Activated CD4-positive, alpha-beta T cell treated with anti-CD3 and anti-CD28 coated beads, Interleukin-2, amount 50 U/mL, for 24 hours (primary cell): ENCODE measurements at places on chromosomes 4 and X.

DNA sequence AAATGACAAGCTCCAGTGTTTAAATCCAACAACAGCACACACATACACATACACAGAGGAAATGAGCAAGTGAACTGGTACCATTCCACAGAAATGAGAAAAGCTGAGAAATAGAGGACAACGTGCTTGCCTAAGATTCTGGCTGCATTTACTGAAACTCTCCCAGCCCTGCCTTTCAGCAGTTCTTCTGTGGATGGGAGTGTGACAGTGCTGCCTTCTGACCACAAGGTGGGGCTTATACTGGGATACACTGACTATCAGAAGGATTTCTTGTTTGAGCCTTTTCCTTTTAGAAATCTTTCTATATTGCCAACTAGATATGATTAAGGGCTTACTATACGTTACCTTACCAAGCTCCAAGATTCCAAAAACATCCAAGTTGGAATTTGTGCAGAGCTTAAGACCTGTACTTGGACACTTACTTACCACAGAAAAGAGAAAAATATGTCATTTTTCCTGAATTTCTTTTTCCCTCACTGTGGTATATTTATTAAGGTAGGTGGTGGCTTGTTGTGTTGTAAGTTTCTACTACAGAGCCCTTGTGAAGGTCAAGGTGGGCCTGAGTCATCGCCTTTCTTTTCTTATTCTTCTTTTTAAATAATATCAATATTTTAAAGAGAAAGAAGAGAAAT is 10.7 kb upstream of the CXCL8 start:
- DNase-seq, result no peak

DNA sequence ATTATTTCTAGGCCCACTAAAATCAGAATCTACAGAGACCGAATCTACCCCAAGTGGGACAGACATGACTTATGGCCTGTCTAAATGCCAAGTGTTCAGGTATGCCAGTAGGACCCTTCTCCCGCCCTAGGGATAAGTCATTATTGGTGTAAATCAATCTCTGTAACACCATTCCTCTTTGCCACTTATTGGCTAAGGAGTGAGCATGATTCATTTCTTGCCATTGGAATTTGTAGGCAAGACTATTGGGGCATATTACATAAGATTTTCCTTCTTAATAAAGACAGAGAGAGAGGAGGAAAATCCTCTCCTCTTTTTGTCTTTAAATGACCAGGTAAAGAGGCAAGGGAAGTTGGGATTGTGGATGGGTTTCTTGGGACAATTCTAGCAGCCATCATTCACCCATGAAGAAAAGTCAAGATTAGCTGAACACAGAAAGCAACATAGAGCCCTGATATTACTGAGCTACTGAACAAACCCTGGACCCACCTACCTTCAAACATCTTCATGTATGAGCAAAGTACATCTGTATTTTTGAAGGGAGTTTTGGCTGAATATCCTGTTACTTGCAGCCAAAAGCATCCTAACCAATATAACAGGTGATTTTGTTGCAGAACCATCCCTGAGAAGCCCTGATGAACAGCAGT is 2.6 kb downstream of the SLC9B2 start:
- no peak for DNase-seq

GRCh38 chr4:142548491-142548890 is 297.6 kb downstream of the INPP4B start:
- no peak for DNase-seq

GRCh38 chrX:152733261-152733975 is at the start of the genes CSAG1 and MAGEA12:
CSAG1 (minus strand) TSS chrX:152733721; CDS start chrX:152732460, 1,261 bp downstream.
MAGEA12 (plus strand) TSS chrX:152733757; CDS start chrX:152736162, 2,405 bp downstream.
- DNase-seq, result no peak

GRCh38 chr4:181823645-181824044 is 419.6 kb upstream of the TENM3 start:
- no peak for DNase-seq

- DNase-seq, result no peak
Observed at GRCh38 chrX:110042496-110042895, 39.6 kb downstream of the TMEM164 start.

DNA sequence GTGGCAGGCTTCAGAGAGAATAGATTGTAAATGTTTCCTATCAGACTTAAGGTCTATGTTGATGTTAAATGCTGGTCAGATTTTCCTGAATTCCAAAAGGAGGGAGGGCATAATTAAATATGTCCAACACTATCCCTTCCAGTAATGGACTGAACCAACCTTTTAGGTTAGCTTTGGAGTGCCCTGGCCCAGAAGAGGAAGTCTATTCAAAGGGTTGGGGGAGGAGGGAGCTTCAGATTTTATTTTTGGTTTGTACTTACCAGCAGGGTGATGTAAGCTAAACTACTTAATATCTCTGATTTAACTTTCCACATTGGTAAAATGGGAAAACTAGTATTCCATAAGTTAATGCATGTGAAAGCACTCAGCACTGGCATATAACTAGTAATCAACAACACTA is 91.1 kb downstream of the RBM46 start:
- no peak for DNase-seq

DNA sequence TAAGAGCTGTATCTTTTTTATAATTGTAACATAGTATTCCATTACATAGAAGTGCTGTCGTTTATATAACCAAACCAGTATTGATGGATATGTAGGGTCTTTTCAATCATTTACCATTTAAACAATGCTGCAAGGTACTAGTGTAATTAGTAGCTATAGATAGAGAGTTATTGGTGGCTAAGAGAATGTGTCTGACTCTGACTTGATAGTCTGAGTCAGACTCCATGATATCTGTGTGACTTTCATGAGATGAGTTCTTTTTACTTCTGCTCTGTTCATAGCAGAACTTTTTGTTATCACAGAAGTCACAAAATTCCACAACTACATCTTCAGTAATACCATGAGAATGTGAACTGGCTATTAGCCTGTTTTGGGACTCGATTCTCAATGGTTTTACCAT is 150.6 kb downstream of the FHIP1A start:
- no peak for DNase-seq

DNA sequence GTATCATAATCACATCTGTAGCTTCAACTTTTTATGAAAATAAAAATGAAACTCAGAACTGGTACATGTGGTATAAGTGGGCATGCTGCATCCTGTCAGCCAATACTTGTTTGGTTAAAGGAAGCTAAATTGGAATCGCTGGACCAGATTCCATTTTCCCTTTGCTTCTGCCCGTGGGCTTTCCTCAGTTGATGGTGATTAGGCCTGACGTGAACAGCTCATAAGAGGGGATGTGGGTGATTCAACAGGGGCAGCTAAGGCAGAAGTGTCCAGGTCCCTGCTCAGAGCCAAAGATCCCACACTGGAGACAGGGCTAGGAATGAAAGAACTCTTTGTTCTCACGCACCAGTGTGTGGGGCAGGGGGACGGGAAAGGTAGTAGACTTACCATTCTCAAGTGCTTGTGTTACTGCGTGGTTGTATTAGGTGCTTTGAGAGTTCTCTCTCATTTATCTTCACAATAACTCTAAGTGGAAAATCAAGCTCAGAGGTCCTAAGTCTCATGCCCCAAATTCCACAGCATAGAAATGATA is 63.2 kb upstream of the GUCY1A1 start:
- DNase-seq, result no peak

- DNase-seq, result no peak
Observed at GRCh38 chrX:23783589-23784469, 856 bp downstream of the SAT1 start.

GRCh38 chrX:9133426-9133825 is 99.5 kb upstream of the FAM9B start:
- DNase-seq, result no peak

DNA sequence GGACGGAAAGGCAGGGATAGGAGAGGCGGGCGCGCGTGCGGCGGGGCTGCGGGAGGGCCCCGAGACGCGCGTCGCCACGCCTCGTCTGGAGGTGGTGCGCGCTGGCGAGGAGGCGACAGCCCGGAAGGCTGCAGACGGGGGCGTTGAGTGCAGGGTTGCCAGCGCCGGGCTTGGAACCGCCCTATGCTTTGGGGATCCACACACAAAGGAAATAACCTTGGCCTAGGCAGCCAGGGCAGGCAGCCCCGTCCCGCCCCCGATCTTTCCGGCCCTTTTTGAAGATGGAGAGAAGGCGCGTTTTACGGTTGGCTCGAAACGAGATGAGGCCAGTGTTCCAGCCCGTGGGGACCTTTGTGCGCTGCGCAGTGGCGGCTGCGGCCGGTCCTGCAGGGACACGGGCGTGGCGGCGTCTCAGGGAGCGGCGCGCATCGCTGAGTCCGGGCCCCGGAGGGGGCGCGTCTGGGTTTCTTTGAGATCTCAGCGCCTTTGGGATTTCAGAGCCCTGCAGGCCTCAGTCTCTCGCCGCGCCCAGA is 50.8 kb upstream of the TRIM2 start:
- peak; percentile 54 for DNase-seq

- peak; percentile 48 for DNase-seq
Observed at GRCh38 chr4:15182600-15183220, 180.4 kb downstream of the CPEB2 start.

GRCh38 chrX:81229229-81229628 is 27.3 kb downstream of the SH3BGRL start:
- no peak for DNase-seq

DNA sequence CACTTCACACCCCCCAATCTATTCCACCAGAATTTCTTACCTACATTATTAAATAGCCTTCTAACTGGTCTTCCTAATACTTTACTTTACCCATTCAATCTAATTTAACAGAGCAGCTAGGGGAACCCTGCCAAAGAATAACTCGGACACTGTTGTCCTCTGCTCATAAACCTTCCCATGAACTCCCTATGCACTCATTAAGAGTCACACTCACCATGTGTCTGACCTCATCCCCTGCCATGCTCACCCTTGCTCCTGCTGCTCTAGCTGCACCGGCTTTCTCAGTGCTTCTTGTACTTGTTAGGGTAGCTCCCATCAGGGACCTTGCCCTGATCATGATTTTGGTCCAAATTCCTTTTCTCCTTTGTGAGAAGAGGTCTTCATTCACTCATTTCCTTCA is 54.6 kb upstream of the GUCY1A1 start:
- DNase-seq, result no peak

GRCh38 chr4:113687067-113687718 is 74.3 kb downstream of the CAMK2D start:
- no peak for DNase-seq

DNA sequence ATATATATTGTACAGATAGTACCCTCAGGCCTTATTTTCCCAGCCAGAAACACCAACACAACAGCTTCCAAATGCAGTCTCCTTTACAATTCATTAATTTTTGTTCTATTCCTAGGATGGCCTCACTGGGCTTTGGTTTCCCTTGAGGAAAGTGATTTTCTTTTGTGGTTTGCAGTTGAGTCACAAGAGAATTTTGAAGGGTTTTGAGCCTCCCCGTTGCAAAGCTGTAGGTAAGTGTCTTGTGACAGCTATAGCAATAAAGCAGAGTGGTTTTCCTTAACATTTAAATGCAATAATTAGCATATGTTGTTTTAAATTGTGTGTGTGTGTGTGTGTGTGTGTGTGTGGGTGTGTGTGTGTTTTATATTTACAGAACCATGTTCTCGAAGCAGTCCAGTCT is 54.1 kb upstream of the WDR17 start:
- DNase-seq, result no peak

DNA sequence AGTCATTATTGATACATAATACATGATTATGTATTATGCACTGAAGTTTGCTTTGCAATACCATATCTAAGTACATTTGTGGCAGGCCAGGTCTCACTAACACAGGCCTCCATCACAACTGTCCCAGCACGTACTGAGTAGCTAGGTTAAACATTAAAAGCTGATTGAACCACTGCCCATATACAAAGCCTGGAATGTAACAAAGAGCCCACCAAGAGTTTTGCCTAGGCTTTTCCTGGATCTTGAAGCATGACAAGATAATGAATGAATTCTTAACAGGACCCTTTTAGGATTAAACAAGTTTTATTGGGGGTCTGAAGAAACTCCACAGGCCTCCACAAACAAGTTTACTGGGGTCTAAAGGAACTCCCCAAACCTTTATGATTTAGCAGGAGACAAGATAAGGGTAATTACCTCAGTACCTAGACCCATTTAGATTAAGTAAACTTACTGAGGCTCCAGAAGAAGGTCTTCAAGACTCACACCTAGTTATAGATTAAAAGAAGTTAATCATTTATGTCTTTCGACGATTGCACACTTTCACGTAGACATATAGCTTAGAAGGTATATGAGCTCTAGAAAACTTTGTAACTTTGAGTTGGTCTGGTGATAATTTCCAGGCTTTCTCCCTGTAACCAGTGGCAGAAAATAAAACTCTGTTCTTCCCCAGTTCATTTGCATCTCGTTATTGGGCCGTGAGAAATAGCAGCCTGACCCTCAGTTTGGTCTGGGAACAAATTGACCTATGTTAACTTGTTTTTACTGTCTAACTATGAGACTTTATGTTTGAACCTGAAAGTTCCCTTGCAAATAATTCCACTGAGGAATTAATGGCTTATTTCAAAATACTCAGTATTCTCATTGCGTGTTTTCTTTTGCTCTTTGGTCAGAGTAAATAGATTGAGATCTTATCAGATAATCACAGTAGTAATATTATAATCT is 84.8 kb downstream of the PHEX start:
- no peak for DNase-seq

- no peak for DNase-seq
Observed at GRCh38 chrX:97155816-97156215, 272.1 kb downstream of the RPA4 start.

DNA sequence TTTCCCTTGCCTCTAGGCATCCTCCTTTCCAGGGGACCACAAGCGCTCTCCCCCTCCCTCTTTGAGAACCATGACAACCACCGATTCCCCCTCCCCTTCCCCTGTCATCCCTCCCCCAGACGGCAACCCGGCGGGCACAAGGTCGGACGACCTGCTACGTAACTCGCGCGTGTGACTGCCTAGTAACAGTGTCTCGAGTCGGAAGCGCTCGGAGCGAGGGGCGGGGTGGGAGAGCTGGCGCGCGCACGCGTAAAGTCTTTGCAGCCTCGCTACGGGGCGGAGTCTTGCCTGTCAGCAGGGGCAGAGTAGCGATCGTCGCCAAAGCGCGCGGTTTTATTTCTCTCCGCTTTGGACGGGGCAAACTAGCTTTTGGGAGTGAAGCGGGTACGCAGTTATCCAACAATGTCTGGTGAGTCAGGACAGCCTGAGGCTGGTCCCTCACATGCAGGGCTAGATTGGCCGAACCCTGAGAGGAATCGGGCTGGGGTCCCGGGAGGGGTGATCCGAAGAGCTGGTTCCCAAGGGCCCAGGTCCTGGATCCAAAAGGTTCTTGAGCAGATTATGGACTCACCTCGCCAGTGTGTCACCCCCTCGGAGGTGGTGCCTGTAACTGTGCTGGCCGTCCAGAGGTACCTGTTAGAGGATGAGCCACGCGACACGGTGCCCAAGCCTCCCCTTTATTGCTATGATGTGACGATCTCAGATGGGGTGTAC is at the start of gene RADX:
Gene RADX, plus strand, starts transcription at position 300 of the 714 bp plus-strand sequence. Its CDS starts 103 bp downstream, at position 403.
- DNase-seq, result peak; percentile 49

- no peak for DNase-seq
Observed at GRCh38 chr4:89249716-89250361, 57.8 kb downstream of the GPRIN3 start.

GRCh38 chr4:103032574-103032973 is 13.1 kb upstream of the SLC9B1 start:
- DNase-seq, result no peak

- DNase-seq, result no peak
Observed at GRCh38 chr4:28232951-28233350, 1372.3 kb downstream of the STIM2 start.

DNA sequence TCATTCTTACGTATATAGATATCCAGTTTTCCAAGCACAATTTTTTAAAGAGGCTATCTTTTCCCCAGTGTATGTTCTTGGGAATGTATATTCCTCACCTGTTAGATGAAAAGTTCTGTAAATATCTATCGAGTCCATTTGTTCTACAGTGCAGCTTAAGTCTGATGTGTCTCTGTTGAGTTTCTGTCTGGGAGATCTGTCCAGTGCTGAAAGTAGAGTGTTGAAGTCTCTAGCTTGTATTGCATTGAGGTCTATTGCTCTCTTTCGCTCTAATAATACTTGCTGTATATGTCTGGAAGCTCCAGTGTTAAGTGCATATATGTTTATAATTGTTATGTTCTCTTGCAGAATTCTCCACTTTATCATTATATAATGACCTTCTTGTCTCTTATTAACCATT is 373.1 kb downstream of the PPARGC1A start:
- DNase-seq, result no peak
